Activated CD4-positive, alpha-beta T cell treated with anti-CD3 and anti-CD28 coated beads, Interleukin-2, amount 50 U/mL, for 1 hour (primary cell): ENCODE measurements at places on chromosomes 12 and 14.

DNA sequence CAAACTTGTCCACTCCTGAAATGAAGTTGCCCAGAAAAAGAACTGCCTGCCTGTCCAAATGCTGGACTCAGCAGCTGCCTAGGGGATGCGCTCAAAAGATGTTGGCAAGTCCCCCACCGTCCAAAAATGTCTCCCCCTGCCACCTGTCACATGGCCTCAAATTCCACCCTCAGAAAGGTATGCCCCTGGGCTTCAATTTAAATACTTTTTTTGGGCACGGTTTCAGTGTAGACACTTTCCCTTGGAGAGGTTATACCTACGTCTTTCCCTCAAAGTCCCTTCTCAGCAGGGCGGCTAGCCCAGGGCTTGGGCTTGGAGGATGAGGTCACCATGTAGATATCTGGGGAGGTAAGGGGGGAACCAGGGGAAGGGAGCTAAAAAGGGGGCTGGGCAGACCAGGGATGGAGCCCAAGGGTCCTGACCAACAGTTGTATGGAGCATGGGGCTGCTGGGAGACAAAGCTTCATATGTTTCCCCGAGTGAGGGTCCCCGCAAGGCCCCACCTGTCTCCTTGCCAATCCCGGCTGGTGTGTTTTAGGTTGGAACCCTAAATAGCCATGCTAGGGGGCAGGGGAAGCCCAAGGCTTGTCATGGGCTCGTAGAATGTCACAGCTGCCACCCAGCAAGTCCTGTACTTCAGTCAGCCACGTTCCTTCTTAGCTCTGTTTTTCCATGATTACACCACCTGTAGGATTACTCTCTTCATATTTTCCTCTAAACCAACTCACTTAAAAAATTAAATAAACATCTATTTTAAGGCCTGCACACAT, 131.2 kb upstream of the TBX3 start:
- no peak for DNase-seq

GRCh38 chr14:88929656-88930436, 105.4 kb downstream of the TTC8 start:
- DNase-seq: no peak

DNA sequence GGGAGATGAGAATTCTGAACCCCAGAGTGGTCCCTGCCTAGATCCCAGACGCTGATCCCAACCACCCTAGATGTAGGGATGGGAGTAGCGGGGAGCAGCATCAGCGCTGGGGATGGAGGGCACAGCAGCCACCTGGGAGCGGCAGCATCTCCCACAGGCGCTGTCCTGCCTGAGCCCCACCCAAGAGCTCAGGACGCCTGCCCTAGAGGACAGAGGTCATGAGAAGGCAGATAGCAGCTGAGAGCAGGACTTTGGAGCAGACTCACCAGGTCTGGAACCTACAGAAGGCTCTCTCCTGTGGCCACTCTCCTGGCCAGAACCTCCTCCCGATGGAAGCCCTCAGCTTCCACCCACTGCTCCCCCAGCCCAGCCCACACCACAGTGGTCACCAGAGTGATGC, 7.2 kb downstream of the CCDC85C start:
- no peak for DNase-seq

DNA sequence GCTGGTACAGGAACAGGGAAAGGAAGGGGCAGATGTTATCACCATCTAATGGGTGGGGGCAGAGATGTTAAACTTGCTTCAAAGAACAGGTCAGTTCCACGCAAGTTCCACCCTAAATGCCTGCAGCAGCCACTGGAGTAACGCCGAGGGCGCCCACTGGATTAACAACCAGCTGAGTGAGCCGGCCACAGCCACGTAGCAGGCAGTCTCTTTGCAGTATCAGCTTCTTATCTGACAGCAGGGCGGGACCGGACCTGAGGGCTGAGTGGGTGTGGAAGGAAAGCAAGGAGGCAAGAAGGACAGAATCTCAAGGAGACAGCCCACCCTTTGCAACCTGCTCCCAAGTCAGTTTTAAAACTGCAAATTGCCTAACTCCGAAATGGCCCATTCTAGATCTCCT, 38.4 kb upstream of the FOXN3 start:
- no peak for DNase-seq

GRCh38 chr12:65918021-65918420, 93.7 kb downstream of the HMGA2 start:
- no peak for DNase-seq

- no peak for DNase-seq
These were observed 5.8 kb upstream of the TMEM63C start for GRCh38 chr14:77175843-77176242.

DNA sequence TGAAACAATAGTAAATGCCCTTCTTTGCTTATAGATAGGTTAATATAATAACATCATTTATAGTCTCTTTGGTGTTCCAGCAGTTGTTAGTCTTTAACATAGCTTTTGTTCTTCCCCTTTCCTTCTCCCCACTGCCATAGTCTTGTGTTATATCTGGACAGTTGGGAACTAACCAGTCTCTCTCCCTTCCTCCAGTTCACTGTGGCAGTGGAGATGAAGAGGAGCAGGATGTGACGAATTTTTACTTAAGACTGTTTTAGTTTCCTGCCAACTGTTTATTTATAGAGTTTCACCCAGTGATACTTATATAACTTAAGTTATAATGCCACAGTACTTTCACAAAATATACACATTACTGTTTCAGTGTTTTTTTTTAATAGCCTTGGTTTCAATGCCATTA, 277.4 kb downstream of the PDZRN4 start:
- DNase-seq: no peak
